ENCODE measurements at places on chromosomes 11 and 22.

DNA sequence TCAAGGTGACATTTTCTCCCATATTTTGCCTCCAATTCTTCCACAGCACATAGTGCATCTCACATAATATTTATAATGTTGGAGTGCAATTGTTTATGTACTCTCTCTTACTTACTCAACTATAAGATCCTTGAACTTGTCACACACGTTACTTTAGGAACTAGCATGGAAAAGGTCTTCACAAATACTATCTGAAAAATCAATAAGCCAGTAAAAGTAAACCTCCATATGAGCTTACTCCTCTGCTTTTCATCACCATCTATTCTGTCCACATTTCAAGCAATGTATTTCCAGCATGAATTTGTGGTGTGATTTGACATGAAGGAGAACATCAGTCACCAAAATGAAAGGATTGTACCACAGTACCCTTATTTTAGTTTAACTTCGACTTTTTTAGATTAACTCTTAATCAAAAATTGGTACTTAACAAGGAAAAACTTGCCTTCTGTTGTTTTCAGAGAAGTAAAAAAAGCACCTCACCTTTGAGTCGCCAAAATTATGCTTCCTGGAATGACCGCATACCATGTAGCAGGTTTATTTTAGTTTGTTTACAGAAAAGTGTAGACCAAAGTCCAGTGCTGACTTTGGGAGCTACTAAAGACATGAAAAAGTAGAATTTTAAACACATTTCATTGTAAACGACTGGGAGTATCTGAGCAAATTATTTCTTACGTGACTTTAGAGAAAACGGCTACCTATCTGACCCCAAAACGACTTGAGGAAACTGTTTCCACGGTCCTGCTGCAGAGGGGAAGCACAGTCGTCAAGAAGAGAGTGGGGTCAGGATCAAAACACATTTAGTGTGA, at the start of gene SLC22A9:
Gene SLC22A9 (plus strand): TSS at position 621 of the 806 bp plus-strand sequence. CDS start 272 bp downstream, outside the sequence.
- no peak for DNase-seq

DNA sequence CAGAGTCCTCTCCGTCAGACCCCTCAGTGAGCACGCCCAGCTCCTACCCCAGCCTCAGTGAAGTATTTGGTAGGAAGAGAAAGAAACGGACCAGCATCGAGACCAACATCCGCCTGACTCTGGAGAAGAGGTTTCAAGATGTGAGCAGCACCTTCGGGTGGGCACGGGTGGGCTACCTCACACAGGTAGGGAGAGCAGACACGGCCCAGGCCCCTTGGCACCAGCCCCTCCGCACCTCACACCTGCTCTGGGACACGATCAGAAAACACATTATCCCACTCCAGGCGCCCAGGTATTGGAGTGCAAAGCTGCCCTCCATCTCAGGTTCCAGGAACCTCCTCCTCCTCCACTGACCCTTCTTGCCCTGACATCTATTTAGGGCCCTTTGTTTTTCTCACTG, 17.6 kb upstream of the TLCD5 start:
- no peak for DNase-seq

- no peak for DNase-seq
Measured at GRCh38 chr11:72216638-72217037, at the start of gene FOLR2. Gene FOLR2, plus strand, starts transcription at chr11:72216794. Its CDS starts 1,791 bp downstream, at chr11:72218585.

DNA sequence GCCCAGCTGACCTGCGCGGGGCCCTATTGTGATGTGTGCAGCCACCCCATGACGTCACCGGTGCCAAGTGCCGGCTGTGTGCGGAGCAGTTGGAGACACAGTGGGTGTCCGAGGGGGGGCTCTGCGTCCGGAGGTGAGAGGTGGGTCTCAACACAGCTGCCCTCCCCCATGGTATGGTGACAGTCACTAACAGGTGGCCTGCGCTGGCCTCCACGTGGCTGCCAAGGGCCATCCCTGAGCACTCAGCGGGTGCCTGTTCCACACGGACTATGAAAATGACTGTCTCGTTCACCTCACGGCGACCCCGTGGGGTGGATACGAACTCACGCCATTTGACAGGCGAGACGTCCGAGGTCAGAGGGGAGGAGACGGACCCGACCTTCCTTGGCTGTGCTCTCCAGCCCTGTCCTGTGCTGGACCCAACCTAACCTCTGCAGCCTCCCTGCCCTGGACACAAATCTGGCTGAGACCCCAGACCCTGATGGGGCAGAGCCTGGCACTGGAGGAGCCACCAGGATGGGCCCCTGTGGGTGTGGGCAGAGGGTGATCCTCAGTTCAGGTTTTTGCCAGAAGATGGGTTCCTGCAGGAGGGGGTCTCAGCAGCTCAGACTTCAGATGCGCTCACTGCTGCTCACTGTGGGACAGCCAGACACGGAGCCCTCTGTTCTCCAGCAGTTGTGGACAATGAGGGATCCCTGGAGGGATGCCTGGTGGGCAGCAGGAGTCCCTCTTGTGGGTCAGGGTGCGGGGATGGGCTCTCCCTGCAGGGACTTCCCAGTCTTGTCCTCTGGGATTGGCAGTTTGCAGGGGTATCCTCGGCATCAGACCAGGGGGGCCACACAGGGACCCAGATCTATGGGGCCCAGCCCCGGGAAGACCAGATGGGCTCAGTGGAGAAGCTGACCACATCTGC, 6.3 kb downstream of the HRAS start:
- no peak for DNase-seq

GRCh38 chr22:31650391-31650790, 11.6 kb downstream of the PISD start:
- peak; percentile 75 for DNase-seq

DNA sequence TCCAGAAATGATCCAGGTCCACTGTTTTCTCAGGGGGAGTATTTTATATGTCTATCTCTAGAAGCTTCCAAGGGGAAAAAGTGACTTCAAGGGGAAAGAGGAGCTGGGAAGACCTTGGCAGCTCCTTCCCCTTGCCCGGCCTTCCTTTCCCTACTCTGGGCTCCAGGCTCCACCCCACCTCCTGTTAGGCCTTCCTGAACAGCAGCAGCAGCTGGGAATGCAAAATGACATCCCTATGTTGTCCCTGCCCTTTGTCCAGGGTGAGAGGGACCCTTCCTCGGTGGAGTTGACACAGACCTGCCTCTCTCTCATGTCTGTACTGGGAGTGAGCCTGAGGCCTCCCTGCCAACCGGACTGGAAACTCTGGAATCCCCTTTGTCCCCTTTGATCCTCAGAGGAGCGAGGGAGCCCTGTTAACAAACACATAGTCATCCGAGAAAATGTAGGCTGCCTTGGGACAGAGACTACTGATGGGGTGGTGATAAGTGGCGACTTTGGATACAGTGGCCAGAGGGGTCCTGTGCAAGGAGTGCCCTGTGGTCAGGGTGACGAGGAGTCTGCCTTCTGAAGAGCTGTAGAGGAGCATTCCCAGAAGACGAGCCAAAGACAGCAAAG, 9.0 kb upstream of the MALAT1 start:
- DNase-seq, result peak; percentile 64

GRCh38 chr11:130448039-130448415, 418 bp upstream of the ADAMTS15 start:
- no peak for DNase-seq

DNA sequence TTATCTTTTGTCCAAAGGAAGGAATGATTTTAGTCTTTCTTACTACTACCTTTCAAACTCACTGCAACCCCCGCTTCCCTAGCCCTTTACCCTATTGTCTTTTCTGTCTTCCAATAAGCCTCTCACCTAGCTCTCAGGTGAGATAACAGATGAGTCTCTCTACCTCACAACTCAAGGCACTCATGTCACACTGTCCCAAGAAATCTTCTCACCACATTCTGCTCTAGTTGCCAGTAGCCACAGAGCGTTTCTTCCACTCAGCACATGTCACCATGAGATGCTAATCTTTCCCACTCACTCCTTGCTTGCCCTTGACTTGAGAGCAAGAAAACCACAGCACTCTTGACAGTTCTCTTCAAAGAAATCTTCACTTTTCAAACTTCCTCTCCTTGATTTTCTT, 32.7 kb upstream of the TMEM41B start:
- no peak for DNase-seq

GRCh38 chr11:67409781-67410368, 5.6 kb upstream of the CARNS1 start:
- DNase-seq, result no peak

- DNase-seq, result peak; percentile 59
Measured at GRCh38 chr11:34890812-34891211, 25.4 kb downstream of the APIP start.
